ENCODE measurements at places on chromosomes 3 and 15.

DNA sequence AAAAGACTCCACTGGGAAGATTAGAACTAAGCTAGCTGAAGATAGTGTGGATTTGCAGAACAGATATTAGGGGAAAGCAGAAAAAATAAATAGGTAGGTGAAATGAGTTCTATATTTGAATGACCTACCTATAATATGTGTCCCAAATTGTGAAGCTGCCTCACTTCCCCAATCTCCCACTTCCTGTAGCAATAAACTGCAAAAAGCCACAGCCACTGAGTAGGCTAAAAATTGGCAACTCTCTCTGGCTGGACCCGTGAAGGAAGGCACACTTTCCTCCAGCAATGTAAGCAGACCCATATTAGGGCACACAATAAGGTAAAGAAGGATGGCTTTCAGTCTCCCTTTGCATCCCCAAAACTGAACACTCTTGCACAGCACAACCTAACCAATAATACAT, 43.7 kb upstream of the NECTIN3 start:
- DNase-seq, result no peak

DNA sequence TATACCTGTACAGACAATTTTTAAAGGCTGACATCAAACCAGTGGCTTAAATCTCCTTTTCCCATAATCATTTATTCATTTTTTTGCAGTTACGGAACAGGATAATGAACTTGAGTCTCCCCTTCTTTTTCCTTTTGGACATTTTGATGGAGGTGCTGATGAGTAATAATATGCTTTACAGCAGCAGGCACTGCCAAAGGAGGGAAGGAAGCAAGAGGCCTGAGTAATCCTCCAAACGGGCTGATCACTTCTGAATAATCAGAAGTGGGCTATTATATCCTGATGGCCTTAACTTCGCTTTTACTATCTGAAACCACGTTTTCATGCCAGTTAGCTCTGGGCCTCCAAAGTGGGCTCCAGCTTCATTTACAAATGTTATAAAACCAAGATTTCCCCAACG, 527.2 kb downstream of the FOXP1 start:
- DNase-seq, result no peak

GRCh38 chr15:45221967-45222366, 30.1 kb upstream of the SLC28A2 start:
- DNase-seq, result no peak

DNA sequence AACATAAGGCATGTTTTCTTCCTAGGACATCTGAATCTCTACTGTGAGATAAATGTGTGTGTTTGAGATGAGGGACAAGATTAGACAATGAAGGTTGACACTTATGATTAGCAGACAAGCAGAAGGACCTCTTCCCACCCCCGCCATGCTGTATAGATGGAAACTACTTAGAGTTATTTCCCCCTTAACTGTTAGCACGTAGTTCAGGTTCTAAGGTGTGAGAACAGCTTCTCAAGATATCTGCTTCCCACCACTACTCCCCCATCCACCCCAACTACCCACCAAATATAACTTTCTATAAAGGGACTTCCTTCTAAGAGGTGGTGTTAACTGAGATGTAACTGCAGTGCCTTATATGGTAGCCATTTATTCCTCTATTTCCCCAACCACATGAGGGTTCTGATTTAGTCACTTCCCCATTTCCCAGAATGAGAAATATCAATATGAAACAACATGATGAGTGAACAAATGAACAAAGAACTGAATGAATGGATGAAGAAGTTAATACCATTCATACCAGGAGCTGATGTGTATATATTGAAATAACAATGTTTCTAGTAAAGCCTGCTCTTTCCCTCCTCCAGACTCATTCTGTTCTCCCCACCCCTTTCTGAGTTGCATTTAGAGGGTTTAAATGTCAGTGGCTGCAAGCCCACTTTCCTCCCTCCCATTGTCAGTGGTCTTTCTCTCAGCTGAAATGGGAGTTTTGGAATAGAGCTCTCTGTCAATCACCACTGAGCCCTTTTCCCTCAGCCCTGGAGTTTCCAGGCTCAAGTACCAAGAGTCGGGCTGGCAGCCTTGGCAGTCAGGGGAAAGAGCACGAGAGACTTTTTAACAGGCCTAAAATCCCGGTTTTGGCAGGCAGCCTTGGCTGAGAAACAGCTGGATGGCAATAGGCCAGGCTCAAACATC, 7.7 kb upstream of the RFTN1 start:
- no peak for DNase-seq

GRCh38 chr15:67048281-67049279, 16.8 kb upstream of the SMAD3 start:
- DNase-seq, result no peak

Measured in T follicular helper cell (primary cell).